ENCODE measurements at places on chromosomes 12 and 14.
A peak's percentile ranks its signal among the peaks of the same experiment; 100 is the strongest.

DNA sequence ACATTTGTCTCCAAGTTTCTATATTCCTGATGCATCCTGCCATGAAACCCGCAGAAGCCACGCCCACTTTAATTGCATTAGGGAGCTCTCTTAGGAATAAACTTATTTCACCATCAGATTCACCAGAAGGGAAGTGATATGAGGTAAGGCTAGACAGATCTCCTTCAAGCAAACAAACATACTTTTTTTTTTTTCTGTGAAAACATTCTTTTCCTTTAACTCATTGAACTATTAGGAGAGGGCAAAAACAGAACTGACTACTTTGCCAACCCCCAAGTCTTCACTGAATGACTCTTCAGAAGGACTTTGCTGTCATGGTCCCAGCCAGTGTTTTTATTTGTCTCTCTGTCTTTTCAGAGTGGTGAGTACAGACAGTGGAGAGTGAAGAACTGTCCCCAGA is 48.4 kb downstream of the GTF2A1 start:
- no peak for DNase-seq

- DNase-seq, result no peak
These were observed 59.5 kb downstream of the SLC4A8 start for GRCh38 chr12:51484119-51484518.

DNA sequence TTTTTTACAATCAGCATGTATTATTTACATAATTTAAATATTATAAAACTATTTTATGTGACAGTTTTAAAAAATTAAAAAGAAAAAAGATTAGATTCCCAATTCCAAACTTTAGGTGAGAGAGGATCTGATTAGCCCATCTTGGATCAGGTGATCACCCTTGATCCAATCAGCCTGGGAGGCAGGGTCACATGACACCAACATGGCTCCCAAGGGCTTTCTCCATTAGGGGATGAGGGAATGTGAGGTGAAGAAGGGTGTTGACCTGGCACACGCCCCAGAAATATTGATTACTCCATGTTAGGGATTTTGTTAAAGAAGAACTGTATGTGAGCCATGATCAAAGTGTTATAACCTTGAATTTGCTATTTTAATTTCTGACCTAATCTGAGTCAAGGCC is 225.4 kb downstream of the RBM19 start:
- DNase-seq, result no peak

DNA sequence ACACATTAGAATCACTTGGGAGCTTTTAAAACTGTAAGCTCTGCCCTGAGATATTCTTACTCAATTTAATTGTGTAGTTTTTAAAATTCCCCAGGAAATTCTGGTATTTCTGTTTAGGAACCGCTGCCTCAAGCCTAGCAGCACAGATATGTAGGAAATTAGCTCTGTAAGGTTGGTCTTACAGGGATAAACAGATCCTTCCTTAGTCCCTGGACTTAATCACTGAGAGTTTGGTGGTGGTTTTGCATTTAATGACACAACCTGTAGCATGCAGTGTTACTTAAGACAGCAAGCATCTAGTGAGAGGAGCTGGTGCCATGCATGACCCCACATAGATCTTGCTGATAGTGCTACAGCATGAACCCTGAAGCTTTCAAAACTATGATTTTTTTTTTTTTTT is 19.9 kb upstream of the PAPLN start:
- DNase-seq, result no peak

DNA sequence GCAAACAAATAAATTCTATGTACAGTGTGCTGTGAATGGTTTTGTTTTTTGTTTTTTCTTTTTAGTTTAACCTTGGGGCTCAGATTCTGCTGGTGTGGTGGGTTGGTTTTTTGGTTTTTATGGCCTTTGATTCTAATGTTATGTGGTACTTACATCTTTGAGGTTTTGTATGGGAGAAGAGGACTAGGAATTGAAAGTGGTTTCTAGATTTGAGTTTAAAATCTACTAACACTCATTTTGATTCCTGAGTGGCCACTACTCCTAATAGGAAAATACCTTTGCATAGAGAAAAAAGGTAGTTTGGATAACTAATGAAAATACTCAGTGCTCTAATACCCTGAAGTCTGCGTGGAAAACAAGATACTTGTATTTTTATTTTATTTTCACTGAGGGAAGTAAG is 137.7 kb downstream of the MON2 start:
- no peak for DNase-seq

DNA sequence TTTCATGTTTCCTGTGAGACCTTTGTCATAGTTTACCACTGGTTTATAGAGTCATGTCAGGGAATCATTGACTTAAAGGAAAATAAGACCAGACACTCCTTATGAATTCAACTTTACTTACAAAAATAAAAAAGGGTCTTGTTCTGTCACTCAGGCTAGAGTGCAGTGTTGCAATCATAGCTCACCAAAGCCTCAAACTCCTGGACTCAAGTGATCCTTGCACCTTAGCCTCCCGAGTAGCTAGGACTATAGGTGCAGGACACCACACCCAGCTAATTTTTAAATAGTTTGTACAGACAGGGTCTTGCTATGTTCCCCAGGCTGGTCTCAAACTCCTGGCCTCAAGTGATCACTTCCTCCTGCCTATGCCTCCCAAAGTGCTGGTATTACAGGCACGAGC is 19.0 kb downstream of the SLC41A2 start:
- DNase-seq, result no peak

DNA sequence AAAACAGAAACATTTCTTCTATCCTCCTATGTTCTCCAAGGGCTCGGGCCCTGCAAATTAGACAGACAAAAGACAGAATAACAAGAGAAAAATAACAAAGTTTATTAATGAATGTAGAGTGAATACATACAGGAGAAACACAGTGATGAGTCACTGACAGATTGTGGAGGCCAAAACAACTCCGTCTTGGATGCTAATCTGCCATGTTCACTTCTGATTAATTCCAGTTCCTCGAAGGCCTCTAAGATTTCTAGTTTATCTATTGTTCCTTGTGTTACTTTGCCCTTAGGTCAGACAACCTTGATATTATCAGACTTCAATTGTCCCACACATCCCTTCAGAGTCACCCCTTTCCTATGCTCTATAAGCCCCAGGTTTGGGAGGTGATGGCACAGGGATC is 26.8 kb upstream of the NEDD1 start:
- no peak for DNase-seq

DNA sequence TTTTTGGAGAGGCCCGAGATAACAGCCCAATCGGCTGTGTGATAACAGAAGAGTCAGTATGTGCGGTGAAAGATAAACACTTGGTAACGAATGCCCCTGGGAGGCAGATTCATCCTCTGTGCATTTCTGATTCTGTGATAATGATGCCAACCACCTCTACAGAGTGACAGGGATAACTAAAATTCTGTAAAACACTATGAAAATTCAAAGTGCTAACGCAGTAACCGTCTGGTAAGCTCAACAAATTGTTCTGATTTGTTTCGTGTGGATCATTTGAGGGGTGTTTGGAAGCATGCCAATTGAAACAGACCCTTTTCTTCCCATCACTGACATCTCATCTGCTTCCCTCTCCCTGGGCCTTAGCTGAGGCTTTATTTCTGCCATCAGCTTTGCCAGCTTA is 76.3 kb downstream of the ESR2 start:
- DNase-seq, result no peak

DNA sequence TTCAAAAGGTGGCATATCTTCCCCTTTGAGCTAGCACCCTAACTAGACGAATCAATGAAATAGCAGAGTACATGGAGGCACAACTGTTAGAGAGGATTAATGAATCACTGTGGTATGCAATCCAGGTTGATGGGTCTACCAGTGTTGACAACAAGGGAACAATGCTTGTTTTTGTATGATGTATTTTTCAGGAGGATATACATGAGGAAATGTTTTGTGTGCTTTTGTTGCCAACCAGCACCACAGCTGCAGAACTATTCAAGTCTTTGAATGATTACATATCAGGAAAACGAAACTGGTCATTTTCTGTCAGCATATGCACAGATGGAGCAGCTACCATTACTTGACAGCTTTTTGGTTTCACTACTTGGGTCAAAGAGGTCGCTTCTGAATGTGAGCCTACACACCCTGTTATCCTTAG is 142.6 kb downstream of the GPHN start:
- DNase-seq, result no peak

DNA sequence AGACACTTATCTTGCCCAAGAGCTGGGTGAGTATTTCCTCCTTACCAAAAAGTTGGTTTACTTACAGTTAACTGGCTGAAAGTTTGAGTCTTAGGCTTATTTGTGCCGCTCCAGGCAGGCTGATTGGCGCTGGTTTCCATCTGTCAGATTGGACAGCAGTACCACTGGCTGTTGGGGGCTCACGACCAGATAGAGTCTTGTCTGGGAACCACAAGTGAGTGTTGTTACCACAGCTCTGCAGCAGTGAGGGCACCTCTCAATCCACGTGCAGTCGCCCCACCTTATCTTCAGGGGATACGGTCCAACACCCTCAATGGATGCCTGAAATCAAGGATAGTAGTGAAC is 58.9 kb downstream of the DDX51 start:
- DNase-seq, result no peak

- no peak for DNase-seq
These were observed 117.4 kb downstream of the GCH1 start for GRCh38 chr14:54785136-54785777.

- DNase-seq, result no peak
These were observed 40.7 kb upstream of the FUT8 start for GRCh38 chr14:65371784-65372183.

GRCh38 chr14:46259536-46259935 is 392.0 kb downstream of the RPL10L start:
- peak; percentile 64 for DNase-seq

GRCh38 chr12:31297572-31298514 is 28.1 kb downstream of the SINHCAF start:
- DNase-seq, result no peak

DNA sequence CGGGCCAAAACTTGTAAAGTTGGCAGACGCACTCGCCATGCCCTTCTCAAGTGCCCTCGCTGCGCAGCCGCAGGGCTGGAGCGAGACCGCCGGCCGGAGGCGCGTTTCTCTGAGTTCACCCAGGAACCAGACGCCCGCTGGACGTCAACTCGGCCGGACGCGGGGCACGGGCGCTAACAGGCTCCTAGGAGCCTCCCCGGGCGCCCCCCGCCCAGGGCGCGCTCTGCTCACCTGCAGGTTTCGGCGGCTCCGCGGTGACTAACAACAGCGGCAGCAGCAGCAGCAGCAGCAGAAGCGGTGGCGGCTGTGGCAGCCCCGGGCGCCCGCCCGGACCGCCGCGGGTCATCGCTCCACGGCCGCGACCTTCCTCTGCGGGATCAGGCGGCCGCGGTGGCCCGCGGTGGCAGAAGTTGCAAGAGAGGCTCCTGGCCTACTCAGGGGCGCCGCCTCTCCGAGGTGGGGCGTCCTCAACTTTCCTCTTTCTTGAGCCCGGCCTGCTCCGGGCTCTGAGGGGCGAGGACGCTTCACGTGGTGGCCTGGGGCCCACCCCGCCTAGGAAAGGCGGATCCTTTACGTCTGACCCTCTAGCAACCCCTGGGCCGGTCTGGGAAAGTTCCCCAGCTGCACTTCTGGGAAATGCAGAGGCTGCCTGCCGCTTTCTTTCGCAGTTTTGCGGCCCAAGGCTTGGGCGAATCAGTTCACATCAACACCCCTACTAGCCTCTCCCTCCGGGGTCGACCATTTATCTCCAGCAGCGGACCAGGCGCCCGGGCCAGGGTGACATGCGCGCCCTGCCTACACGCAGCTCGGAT is at the start of gene PLBD1:
TSS of gene PLBD1 (minus strand) at position 533 of the 812 bp plus-strand sequence. CDS start at position 346, 187 bp downstream.
- peak; percentile 93 for DNase-seq

GRCh38 chr12:42444192-42444943 is 118.4 kb downstream of the PPHLN1 start:
- no peak for DNase-seq

- DNase-seq, result no peak
These were observed 48.2 kb upstream of the LRFN5 start for GRCh38 chr14:41558490-41558889.

- no peak for DNase-seq
These were observed 133.1 kb upstream of the CNOT2 start for GRCh38 chr12:70110085-70110484.

DNA sequence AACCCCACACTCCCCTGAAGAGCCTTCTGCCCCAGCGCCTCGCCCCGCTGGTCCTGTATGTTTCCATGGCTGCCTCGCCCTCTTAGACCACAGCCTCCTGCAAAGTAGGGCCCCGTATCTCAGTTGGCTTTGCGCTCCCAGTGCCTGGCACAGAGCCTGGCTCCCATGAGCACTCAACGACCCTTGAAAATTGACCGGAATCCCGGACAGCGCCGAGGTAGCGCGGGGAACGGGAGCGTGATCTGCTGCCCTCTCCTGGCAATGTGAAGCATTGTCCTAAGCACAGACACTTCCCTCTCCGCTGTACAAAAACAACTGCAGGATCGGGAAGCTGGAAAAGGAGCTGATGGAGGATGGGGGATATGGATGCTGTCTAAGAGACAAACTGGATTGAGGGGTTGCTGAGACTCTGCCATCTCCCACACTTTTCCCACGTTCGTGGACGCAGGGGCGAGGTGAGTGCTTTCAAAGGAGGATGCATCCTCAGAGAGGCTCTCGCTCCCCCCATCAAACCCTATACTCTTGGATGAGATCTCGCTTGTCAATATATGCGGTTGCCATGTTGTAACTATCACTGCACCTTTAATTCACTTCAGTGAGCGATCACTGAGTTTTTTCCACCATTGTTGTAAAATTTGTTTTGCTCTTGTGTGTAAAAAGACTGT is 10.7 kb upstream of the FKBP4 start:
- DNase-seq, result peak; percentile 79

DNA sequence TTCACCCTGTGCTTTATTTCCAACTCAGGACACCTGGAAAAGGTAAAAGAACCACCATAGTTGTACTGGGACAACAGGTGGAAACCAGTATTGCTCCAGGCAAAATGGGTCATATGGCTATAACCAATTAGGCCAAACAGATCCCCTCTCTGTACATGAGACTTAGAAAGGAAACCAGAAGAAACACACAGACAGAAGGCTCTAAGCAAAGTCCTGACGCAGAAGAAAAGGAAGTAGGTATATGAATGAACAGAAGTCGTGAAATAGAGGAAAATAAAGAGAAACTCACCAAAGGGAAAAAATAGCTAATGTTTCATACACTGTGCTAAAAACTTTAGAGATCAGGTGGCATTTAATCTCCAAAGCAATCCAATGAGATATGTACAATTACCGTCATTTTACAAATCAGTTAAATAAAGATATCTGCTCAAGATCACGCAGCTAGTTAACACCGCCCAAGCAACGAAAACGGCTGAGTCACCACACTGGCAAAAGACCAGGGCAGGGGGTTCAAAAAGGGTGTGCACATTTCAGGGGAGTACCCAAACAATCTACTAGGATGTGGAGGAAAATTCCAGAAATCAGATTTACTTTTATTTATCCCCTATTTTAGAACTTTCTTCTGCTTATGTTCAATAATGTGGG is 82.3 kb downstream of the ITPR2 start:
- no peak for DNase-seq

DNA sequence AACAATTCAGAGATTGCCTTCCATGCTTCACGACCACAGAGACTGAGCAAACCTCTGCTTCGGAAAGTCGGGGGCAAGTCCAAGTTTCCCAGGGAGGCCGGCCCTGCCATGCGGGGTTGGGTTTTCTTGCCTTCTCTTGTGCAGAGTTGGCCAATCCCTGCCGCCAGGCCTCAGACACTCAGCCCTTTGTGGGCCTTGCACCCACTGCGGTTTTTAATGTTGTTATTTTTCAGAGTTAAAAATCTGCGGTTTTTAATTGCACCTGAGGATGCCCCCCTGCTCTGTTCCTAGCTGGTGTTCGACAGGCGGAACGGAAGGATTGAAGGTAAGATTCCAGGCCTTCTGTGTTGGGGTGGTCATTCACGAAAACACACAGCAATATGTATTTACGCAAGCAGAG is 108.7 kb downstream of the CALM1 start:
- no peak for DNase-seq

GRCh38 chr12:88571543-88571942 is 8.7 kb downstream of the KITLG start:
- no peak for DNase-seq

GRCh38 chr12:56104815-56105608 is 653 bp downstream of the PA2G4 start:
- DNase-seq, result peak; percentile 24
